WTC11 (cell line): ENCODE measurements at places on chromosomes 2 and 18. TPM values are rescaled to one million over a fixed set of nuclear protein-coding genes. Genes with fewer than 3 reads are reported as not detected.

CFAP221 gene
- total RNA-seq, result 0.14 to 0.94 TPM (median 0.35 TPM) in 3 replicates

DNA sequence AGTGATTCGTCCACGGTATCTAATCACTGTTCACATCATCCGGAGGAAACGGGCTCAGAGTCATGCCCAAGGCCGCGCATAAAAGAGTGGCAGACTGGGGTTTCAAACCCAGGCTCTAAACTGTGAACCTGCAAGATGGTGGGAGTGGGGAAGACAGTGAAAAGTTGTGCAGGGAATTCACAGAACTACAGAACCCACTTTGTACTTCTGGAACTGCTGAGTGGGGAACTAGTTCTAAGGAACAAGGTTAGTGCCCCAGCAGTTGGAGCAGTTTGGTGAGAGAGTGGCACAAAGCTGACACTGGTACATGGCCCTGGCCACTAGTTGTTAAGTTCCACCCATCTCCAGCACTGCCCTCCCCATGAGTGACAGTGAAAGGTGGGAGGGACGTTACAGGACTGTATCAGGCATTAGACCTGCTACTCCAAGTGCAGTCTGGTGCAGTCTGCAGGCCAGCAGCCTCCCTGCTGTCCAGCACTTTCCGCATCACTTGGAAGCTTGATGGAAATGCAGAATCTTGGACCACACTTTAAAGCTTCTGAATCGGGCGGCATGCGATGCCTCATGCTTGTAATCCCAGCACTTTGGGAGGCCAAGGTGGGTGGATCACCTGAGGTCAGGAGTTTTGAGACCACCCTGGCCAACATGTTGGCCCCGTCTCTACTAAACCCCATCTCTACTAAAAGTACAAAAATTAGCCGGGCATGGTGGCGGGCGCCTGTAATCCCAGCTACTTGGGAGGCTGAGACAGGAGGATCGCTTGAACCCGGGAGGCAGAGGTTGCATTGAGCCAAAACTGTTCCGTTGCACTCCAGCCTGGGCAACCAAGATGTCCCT is 47.3 kb downstream of the C2orf42 start:
- 0 out of 2 replicates have a peak, but pooled peaks cover under 1% of the 10 kb centered on the region for H3K36me3 ChIP-seq
- H3K27me3 ChIP-seq, result no peaks in the 10 kb centered on the region
- no peak for DNase-seq
- peak overlapping the region; percentile 63 for H3K4me3 ChIP-seq

- H3K36me3 ChIP-seq, result no peaks in the 10 kb centered on the region
- H3K4me3 ChIP-seq, result no peak overlapping the region
- no peak for DNase-seq
- peak overlapping the region; percentile 46; the same call in 1 of the 2 replicates for H3K27ac ChIP-seq
- peaks cover 50% of the 10 kb centered on the region for H3K4me1 ChIP-seq
These were observed 71.2 kb downstream of the MYO1B start for GRCh38 chr2:191316246-191316994.

DNA sequence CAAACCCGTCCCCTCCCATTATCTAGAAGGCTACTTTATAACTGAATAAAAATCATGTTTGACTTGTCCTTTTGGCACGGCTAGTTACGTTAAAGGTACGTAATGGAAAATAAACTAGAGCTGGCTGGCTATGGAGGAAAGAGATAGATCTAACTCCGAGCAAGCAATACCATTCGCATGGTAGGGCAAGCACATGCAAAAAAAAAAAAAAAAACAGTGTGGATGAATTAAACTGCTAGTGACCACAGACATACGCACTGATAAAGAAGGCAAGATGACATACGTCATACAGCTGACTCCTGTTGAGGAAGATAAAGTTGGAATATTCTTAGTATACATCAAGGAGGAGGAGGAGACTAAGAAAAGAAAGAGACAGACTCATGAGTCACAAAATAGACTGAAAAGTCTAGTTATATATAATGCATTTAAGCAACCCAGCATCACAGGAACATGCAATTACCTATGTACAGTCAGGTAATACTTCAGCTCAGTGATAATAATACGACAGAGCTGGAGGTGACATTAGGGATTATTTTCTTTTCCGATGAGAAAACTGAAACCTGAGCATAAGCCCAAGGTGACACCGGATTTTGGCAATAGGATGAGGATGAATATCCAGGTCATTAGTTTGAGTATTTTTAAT is 37.9 kb upstream of the NARS1 start:
- no peaks in the 10 kb centered on the region for H3K27me3 ChIP-seq
- peaks cover 26% of the 10 kb centered on the region for H3K36me3 ChIP-seq
- no peak overlapping the region for H3K27ac ChIP-seq
- no peaks in the 10 kb centered on the region for H3K4me1 ChIP-seq

GRCh38 chr2:25446122-25446521 is 104.4 kb upstream of the DNMT3A start:
- H3K27me3 ChIP-seq, result no peaks in the 10 kb centered on the region
- peaks cover 15% of the 10 kb centered on the region for H3K4me1 ChIP-seq
- peaks cover 7% of the 10 kb centered on the region for H3K36me3 ChIP-seq
- H3K27ac ChIP-seq, result no peak overlapping the region
- no peak overlapping the region for H3K4me3 ChIP-seq

RIT2 gene
- total RNA-seq, result 0.64 to 1.5 TPM (median 1.4 TPM) in 3 replicates

NRP2 gene
- total RNA-seq, result 19.5 to 41.0 TPM (median 19.9 TPM) in 3 replicates

DNA sequence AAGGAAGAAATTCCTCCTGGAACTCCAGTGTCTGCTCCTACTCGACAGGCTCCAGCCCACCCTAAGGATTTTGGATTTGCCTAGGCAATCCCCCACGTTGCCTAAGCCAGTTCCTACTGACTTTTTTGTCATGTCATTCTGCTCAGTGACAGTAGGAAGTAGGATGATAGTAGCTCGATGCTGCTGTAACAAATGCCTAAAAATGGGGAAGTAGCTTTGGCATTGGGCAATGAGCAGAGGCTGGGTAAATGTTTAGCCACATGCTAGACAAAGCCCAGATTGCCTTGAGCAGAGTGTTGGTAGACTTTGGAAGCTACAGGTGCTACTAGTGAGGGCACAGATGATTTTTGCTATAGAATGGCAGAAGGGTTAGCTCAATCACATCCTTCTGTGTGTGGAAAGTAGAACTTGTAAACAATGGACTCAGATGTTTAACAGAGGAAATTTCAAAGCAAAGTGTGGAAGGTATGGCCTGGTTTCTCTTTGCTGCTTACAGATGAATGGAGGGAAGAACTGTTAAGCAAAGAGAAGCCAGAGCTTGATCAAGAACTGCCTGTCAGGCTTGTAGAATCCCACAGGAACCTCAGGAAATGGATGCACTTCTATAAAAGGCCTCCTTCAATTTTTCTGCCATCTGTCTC is 154.8 kb downstream of the RNF144A start:
- DNase-seq, result no peak
- H3K36me3 ChIP-seq, result no peaks in the 10 kb centered on the region; the same call in 1 of the 2 replicates
- H3K4me1 ChIP-seq, result no peaks in the 10 kb centered on the region
- no peak overlapping the region for H3K27ac ChIP-seq
- H3K4me3 ChIP-seq, result no peak overlapping the region

ABCB11 gene
- total RNA-seq, result 0.02 to 0.77 TPM (median 0.02 TPM) in 3 replicates

DNA sequence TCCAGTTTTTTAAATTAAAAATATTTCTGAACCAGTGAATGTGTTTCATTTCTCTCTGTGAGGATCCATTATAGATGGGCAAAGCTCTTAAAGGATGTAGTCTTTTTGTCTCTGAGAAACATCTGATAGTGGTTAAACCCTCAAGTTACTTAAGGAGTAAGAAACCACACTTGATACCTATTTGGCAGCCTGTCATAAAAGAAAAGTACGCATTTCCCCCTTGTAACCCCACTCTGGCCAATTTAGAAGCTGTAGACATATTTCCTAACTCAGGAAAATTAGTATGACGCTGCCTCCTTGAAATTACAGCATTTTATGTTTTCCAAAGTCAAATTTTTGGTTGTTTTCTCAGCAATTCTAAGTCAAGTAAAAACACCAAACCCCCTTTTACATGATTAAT is 2.0 kb downstream of the STAT4 start:
- H3K27me3 ChIP-seq, result peaks cover 17% of the 10 kb centered on the region
- peaks cover 8% of the 10 kb centered on the region for H3K4me1 ChIP-seq
- no peak overlapping the region for H3K4me3 ChIP-seq
- no peaks in the 10 kb centered on the region for H3K36me3 ChIP-seq
- no peak overlapping the region for H3K27ac ChIP-seq
- DNase-seq, result no peak

NPPC gene
- total RNA-seq, result 0.98 to 2.5 TPM (median 2.2 TPM) in 3 replicates

DNA sequence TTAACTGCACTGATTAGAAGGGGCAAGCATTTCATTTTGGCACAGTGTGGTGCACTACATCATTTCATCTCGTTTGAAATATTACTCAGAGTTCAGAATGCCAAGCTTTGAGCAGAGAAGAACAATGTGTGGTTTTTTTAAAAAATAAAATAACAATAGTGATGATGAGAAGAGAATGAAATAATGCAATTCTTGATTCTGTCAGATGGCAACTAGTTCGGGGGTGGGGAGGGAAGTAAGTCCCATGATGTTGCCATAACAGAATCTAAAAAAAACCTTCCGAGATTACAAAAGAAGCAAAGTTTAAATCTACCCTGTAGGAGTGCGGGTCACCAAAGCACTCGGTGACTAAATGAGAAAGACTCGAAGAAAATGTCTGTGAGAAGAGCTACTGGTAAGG is 490.4 kb downstream of the NR4A2 start:
- H3K36me3 ChIP-seq, result no peaks in the 10 kb centered on the region
- peak overlapping the region; percentile 33; the same call in 1 of the 2 replicates for H3K4me3 ChIP-seq
- peaks cover 72% of the 10 kb centered on the region for H3K4me1 ChIP-seq
- peak overlapping the region; percentile 80 for H3K27ac ChIP-seq
- H3K27me3 ChIP-seq, result no peaks in the 10 kb centered on the region
- DNase-seq, result no peak

DNA sequence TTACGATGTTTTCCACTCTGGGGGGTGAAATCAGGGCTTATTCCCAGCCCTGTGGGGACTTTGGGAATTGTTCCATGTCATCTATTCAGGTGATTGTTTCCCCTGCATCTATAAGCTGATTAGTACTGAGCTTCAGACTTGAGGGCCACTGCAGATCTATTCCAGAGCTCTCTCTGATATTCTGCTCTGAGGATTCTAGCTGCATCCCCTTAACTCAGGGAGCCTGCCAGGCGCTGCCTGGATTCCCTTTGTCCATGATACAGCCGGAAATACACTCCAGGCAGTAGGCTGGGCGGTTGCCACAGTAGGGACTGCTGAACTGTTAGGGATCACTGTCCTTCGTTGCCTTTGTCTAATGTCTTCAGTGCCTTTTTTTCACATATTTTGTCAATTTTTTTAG is 31.3 kb downstream of the PTRHD1 start:
- H3K36me3 ChIP-seq, result peaks cover 17% of the 10 kb centered on the region
- no peak for DNase-seq
- no peaks in the 10 kb centered on the region for H3K4me1 ChIP-seq
- no peaks in the 10 kb centered on the region for H3K27me3 ChIP-seq
- no peak overlapping the region for H3K4me3 ChIP-seq
- no peak overlapping the region for H3K27ac ChIP-seq

DNA sequence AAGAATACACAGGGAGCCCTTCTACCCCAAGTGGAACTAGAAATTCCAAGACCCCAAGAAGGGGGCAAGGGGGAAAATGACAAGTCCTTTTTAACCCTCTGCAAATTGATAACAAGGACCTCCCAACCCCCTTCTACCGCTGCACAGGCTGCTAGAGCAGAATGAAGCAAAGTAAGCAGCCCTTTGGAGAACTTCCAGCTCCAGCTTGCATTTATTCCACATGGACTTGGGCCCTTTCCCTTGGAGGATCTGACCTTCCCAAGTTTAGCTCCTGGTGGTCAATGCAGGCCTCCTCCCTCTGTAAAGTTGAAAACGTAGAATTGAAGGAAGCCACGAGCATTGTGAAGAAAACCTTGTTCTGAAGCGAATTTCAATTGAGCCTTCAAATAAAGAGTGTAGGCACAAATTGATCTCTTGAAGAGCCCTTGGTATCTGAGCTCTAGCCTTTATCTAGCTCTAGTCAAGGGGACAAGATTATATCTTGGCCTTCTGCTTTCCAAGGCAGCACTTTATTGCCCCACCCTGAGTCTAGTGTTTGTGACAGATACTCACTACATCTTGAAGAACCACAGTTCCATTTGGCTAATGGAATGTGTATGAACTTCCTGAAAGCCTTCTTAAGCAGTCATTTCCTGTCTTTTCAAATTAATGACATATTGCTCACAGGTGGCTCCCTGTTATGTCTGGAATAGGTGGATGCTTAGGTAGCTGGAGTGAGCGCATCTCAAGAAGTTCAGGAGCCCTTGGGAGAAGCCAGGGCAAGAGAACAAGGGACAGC is 37.2 kb downstream of the SLC14A2 start:
- H3K4me1 ChIP-seq, result peaks cover 19% of the 10 kb centered on the region
- no peak overlapping the region for H3K4me3 ChIP-seq
- DNase-seq, result no peak
- H3K36me3 ChIP-seq, result 0 out of 2 replicates have a peak, but pooled peaks cover 4% of the 10 kb centered on the region

- DNase-seq, result no peak
- no peaks in the 10 kb centered on the region for H3K4me1 ChIP-seq
- no peak overlapping the region for H3K27ac ChIP-seq
- H3K36me3 ChIP-seq, result peaks cover 10% of the 10 kb centered on the region
- H3K4me3 ChIP-seq, result no peak overlapping the region
These were observed 298.9 kb upstream of the TCF4 start for GRCh38 chr18:55886886-55887285.

DNA sequence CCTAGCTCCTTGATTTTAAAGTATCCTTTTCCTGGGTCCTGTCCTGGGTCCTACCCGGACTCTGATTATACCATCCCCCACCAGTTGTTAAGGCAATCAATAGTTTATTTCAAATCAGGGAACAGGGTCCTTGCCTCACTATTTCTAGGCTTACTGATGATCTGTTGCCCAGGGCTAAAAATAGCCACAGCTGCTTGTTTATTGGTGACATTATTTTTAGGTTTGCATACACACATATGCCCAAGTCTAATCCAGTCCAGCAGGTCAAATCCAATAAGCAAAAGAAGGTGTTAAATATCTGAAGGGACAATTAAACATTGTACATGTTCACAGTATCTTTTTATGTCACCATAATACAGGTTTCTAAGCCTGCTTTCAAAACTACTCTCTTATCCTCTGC is 66.0 kb downstream of the RAB10 start:
- H3K36me3 ChIP-seq, result peaks cover 48% of the 10 kb centered on the region
- H3K4me1 ChIP-seq, result peaks cover 18% of the 10 kb centered on the region

GRCh38 chr2:71277536-71278103 is 50.7 kb upstream of the PAIP2B start:
- peak; percentile 77 for DNase-seq
- H3K4me3 ChIP-seq, result peak overlapping the region; percentile 80
- peaks cover 46% of the 10 kb centered on the region for H3K4me1 ChIP-seq
- H3K27me3 ChIP-seq, result peaks cover 48% of the 10 kb centered on the region
- H3K36me3 ChIP-seq, result peaks cover 7% of the 10 kb centered on the region
- H3K27ac ChIP-seq, result peak overlapping the region; percentile 43

SCYGR4 gene
- not detected in 3 replicates for total RNA-seq

- no peaks in the 10 kb centered on the region for H3K27me3 ChIP-seq
- peak; percentile 0 for DNase-seq
- H3K27ac ChIP-seq, result no peak overlapping the region
- H3K36me3 ChIP-seq, result no peaks in the 10 kb centered on the region
These were observed 202.2 kb downstream of the TNS1 start for GRCh38 chr2:217800433-217801114.

MXD1 gene
- total RNA-seq, result 1.5 to 2.3 TPM (median 1.6 TPM) in 3 replicates

RAD51AP2 gene
- 0.26 to 0.37 TPM (median 0.30 TPM) in 3 replicates for total RNA-seq

ERICH2 gene
- 1.1 to 1.6 TPM (median 1.1 TPM) in 3 replicates for total RNA-seq

GRCh38 chr2:96815326-96816126 is 542 bp upstream of the CNNM3 start:
- peaks cover 42% of the 10 kb centered on the region for H3K4me1 ChIP-seq
- H3K36me3 ChIP-seq, result peaks cover 14% of the 10 kb centered on the region
- H3K4me3 ChIP-seq, result peak overlapping the region; percentile 83
- H3K27ac ChIP-seq, result peak overlapping the region; percentile 59
- 0 out of 2 replicates have a peak, but pooled peaks cover 2% of the 10 kb centered on the region for H3K27me3 ChIP-seq
- DNase-seq, result no peak

RTP5 gene
- total RNA-seq, result not detected in 3 replicates
